ENCODE measurements at places on chromosomes 16 and 17. TPM values are rescaled to one million over a fixed set of nuclear protein-coding genes. Genes with fewer than 3 reads are reported as not detected.

KRTAP1-1 gene
- total RNA-seq, result not detected

CDYL2 gene
- total RNA-seq, result 6.5 TPM

GRCh38 chr16:4309833-4310266, 6.0 kb upstream of the GLIS2 start:
- DNase-seq, result no peak

- DNase-seq, result no peak
These were observed 855 bp downstream of the HSF4 start for GRCh38 chr16:67165121-67166078.

GRCh38 chr16:9429646-9430330, 338.3 kb downstream of the HAPSTR1 start:
- DNase-seq, result peak; percentile 81

DNA sequence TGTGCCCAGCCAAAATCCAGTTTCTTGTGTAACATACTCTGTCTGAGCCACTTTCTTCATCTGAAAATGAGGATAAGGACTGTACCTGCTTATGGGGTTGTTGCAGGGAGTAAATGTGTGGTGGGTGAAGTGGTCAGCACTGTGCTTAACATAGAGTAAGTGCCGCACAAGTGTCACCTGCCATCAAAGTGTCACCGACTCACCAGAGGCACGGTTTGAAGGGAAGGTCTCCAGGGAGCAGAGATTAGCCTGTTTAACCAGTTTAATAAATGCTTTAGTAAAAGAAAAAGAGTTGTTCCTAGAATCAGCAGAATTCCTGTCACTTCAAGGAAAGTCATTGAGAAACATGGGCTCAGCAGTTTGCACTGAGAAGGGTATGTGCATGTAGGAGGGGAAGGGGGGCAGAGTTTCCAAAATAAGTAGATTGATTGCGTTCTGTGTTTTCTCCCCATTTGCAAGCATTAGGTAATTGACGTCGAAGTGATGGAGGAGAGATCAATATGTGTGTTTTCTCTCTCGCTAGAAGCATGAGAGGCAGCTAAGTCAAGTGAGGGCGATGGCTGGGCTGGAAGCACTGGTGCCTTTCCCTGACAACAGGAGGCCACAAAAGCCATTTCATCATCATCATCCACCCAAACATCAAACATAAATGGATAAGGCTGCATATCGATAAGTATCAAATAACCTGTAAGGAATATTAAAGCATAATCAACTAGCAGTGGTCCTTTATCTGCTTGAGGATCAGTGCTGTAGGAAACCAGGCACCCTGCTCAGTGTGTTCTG, 19.1 kb downstream of the FAM20A start:
- DNase-seq, result no peak

DNA sequence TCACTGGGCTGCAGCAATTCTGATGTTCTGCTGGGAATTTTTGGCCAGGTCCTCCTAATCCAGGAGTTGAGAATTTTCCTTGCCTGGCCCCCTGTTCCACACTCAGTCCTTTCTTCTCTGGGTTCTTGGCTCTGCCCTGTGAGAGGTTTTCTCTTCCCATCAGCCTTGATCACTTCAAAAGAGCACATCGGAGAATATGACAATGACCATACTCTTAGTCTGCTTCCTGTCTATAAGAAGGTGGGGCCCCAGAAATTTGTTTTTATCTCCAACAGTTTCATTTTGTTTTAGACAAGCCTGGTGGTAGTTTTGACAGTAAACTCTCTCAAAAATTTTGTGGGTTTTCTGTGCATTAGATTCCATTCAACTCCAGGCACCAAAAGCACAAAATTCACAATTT, 70.7 kb downstream of the C17orf67 start:
- DNase-seq, result no peak

DNA sequence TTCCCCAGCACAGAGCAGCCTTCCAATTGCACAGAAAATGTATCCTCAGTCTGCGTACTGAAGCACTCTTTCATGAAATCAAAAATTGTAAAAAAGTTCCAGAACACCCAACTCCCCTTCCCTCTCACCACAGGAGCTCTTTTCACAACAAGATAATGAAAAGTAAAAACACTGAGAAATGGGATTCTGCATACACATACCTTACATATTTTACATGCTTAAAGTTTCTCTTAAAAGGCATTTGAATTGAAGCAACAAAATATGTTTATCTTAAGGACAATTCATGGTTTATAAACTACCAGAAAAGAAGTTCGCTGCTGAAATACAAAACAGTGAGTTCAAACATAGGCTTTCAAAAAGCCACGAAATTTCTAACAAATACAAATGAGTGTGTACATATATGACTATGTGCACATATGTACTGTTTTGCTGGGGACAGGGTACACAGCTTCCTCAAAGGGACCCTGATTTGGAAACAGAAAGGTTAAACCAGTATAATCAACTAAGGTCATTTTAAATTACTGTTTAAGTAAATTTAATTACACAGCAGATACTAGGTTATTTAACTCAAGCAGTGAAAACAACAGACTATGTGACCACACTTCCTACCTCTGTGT, 33.8 kb downstream of the COG1 start:
- DNase-seq, result no peak
